ENCODE measurements at places on chromosomes 1 and 21.

- DNase-seq: no peak
Observed at GRCh38 chr1:6130036-6130435, 50.1 kb downstream of the CHD5 start.

GRCh38 chr1:36447450-36447849 lies 2.8 kb downstream of the OSCP1 start:
- DNase-seq: no peak

GRCh38 chr1:65791801-65792668 lies 660 bp upstream of the PDE4B start:
- no peak for DNase-seq

GRCh38 chr1:28104866-28105467 lies 16.6 kb upstream of the EYA3 start:
- peak; percentile 30 for DNase-seq

DNA sequence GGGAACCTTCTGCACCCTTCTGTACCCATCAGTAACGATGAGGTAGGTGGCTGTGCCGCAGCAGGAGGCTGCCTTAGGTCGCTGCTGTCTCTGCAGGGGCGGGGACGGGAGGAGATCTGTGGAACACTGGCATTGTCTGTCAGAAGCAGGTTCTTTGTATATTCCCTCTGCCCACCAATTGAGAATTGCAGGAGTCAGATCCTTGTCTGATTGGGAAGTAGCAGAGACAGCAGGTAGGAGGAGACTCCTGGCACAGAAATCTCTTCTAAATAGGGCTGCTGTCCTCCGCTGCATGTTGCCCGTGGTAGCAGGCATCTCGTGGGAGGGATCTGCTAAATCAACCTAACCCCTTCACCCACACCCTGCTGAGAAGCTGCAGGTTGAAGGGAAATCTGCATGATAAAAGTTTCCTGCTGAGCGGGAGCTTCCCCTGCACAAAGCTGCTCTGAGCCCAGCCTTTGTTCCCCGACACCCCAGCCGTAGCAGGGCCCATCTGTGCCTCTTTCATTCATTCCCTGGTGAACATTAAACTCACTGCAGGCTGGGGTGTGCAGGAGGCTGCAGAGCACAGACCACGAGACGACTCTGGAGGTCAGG lies 15.9 kb downstream of the SARS1 start:
- no peak for DNase-seq

- no peak for DNase-seq
Observed at GRCh38 chr1:209772126-209772525, 12.2 kb downstream of the C1orf74 start.

GRCh38 chr1:86156566-86157455 lies at the start of gene COL24A1:
Gene COL24A1, minus strand, starts transcription at chr1:86156772. Its CDS starts 376 bp downstream, at chr1:86156396.
- DNase-seq: no peak

- no peak for DNase-seq
Observed at GRCh38 chr1:238767321-238767720, 619.0 kb upstream of the CHRM3 start.

- no peak for DNase-seq
Observed at GRCh38 chr1:202615501-202616354, 94.5 kb downstream of the SYT2 start.

DNA sequence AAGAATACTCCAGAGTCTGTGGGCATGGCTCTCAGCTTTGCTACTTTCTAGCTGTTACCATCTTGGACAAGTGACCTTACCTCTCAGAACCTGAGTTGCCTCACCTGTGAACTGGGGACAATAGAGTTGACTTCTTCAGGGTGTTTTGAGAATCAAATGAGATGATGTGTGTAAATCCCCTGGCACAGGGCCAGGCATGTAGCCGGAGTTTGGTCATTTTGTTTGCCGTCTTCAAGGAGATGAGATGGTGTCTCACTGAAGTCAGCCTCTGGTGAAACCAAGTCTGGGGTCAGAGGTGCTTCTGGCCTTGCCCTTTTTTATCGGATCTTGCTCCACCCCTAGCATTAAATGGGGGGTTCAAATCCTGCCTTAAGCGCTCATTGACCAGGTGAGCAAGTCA lies 149.2 kb upstream of the TMEM51 start:
- DNase-seq: no peak

- DNase-seq: no peak
Observed at GRCh38 chr1:219155135-219155534, 18.5 kb upstream of the LYPLAL1 start.

DNA sequence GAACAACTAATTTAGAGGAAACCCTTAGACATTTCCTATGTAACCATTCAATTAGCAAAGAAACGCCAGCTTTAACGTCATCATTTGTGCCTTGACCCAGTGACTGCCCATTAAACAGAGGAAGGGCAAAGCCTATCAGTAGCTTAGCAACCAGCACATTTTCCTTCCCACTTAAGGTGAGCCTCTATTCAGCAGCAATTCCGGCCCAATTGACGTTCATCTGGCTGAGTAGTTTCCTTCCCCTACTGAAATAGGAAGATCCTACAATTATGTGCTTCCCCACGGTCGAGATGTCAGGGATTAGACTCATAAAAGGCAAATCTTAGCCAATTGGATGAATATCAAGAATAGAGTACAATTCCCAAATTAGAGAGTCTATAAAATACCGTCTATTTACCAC lies 482.1 kb upstream of the ADAMTS5 start:
- no peak for DNase-seq

- DNase-seq: no peak
Observed at GRCh38 chr1:204149107-204149506, 2.7 kb downstream of the ETNK2 start.

- DNase-seq: no peak
Observed at GRCh38 chr1:190243056-190243455, 234.6 kb downstream of the BRINP3 start.

- no peak for DNase-seq
Observed at GRCh38 chr1:9714257-9714718, 62.8 kb downstream of the PIK3CD start.

All from Caco-2 (cell line).